Smooth muscle cell of the coronary artery (primary cell): ENCODE measurements at places on chromosomes 6 and 20. TPM values are rescaled to one million over a fixed set of nuclear protein-coding genes. Genes with fewer than 3 reads are reported as not detected.

The DNAH8 gene
- not detected in 2 replicates for total RNA-seq

The OR2B6 gene
- not detected in 2 replicates for total RNA-seq

The ME1 gene
- 3.5 and 11.0 TPM in 2 replicates for total RNA-seq

The AIF1 gene
- total RNA-seq, result not detected in 2 replicates

The WFDC13 gene
- not detected in 2 replicates for total RNA-seq

The CRISP3 gene
- not detected in 2 replicates for total RNA-seq

The SYCP2 gene
- 0.45 and 0.70 TPM in 2 replicates for total RNA-seq

The SAMD10 gene
- total RNA-seq, result 0.23 and 0.45 TPM in 2 replicates

The PRND gene
- total RNA-seq, result 0.35 TPM in 1 of 2 replicates, not detected in the other

The CD109 gene
- 5.2 and 18.0 TPM in 2 replicates for total RNA-seq

The C6orf47 gene
- total RNA-seq, result 16.6 and 18.2 TPM in 2 replicates

The SIGLEC1 gene
- not detected in 2 replicates for total RNA-seq

The GNRH2 gene
- total RNA-seq, result not detected in 2 replicates

The VGLL2 gene
- not detected in 2 replicates for total RNA-seq

The KIAA0408 gene
- 0.15 and 0.23 TPM in 2 replicates for total RNA-seq

The SEMG1 gene
- total RNA-seq, result not detected in 2 replicates

The BYSL gene
- 22.1 and 25.4 TPM in 2 replicates for total RNA-seq

The TNFRSF21 gene
- total RNA-seq, result 17.1 and 19.7 TPM in 2 replicates

The SSTR4 gene
- total RNA-seq, result not detected in 2 replicates

The CTAGE9 gene
- not detected in 2 replicates for total RNA-seq

The RCAN2 gene
- total RNA-seq, result 1.2 and 7.3 TPM in 2 replicates

The ADAM33 gene
- total RNA-seq, result 0.30 and 48.6 TPM in 2 replicates

The ERVFRD-1 gene
- total RNA-seq, result not detected in 2 replicates

The DYNLT2 gene
- 0.45 and 0.47 TPM in 2 replicates for total RNA-seq

The MCUR1 gene
- 5.8 and 5.9 TPM in 2 replicates for total RNA-seq

The CRYBG1 gene
- total RNA-seq, result 0.60 and 3.7 TPM in 2 replicates

The TMC2 gene
- total RNA-seq, result 0.23 TPM in 1 of 2 replicates, not detected in the other

The HSPA1L gene
- 0.98 and 4.1 TPM in 2 replicates for total RNA-seq

The SIRPG gene
- total RNA-seq, result not detected in 2 replicates
